Activated T-helper 17 cell treated with anti-CD3 and anti-CD28 coated beads, Interleukin-2, amount 50 U/mL, for 72 hours (primary cell): ENCODE measurements at places on chromosomes 11 and 22. TPM values are rescaled to one million over a fixed set of nuclear protein-coding genes. Genes with fewer than 3 reads are reported as not detected.

DNA sequence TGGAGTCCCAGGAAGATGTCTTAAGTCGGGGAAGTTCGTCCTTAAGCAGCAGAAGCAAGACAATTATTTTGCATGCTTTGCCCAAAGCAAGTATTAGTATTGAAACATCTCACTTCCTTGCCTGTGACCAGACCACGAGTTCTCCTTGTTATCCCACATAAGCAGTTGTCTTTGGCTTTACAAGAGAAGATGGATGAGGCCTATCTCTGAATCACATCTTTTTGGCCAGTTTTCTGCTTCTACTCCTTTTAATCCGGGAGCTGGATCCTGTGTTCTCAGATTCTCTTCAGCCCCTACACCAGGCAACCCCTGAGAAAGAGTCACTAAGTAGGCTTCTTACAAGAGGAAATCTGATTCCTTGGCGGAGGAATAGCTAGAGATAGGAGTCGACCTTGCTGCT, 2.1 kb downstream of the SYT9 start:
- no peak for ATAC-seq

DNA sequence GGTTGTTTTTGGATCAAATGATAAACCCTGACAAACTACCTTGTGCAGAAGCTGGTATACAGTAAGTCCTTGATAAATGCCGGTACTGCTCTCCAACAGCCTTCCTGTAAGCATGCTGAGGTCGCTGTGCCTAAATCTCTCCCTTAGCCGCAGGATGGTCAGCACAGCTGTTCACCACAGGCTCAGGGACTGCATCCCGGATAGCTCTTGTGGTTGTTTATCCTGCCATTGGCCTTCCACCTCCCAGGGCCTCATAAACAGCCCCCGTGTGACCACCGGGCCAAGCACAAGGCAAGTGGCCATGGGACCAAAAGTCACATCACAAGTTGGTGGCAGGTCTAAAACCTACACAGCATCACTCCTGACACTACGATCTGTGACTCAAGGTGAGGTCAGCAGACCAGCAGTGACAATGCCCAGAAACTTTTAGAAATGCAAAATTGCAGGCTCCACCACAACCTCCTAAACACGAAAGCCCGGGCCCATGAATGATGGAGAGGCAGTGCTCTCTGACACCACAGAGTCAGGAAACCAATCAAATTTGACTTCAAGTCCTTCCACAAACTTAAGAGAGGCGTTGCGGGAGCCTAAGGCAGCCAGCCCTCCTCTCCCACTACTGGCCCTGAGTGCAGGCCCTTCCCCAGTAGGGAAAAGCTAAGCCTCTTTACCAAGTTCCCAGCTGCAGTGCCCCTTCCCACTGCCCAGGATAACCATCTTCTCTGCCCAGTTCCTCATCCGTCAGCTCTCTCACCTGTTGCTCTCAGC, 3.9 kb downstream of the SPATA19 start:
- ATAC-seq = peak; percentile 64

GRCh38 chr11:131609337-131609736, 238.9 kb downstream of the NTM start:
- ATAC-seq = no peak

- ATAC-seq = no peak
Observed at GRCh38 chr11:96704847-96705246, 315.0 kb downstream of the JRKL start.

DNA sequence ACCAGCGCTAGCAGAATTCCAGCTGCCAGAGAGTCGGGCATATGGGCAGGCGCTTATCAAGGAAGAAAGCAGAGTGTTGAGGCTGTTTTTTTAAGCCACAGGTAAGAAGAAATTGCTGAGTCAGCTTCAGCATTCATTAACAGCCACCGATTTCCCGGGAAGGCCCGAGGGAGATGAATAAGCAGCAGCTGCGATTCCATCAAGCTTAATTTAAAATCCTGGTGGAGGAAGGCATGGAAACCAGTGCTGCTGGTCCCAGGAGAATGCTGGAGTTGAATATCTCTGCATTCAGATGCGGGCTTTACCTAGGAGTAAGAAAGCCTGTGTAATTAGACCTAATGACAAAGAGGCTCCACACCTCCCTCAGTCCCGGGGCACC, 168.8 kb downstream of the BRD1 start:
- ATAC-seq = no peak

DNA sequence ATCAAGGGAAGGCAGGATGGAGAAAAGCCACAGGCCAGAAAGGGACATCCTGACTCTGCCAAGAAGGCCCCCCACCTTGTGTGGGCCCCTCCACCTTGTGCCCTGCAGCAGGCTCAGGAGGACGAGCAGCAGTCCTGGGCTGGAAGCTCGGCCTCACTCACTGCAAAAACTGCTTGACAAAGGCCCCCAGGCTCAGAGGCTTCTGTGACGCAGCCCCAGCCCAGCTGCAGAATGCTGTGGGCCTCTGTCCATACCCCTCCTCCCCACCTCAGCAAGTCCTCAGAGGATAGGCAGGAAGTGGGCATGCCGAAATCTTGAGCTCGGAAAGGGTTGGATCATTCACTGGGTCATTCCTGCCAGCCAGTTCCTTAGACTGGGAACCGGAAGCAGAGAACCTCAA, 61.9 kb downstream of the NRXN2 start:
- no peak for ATAC-seq

CALCA gene
- not detected for total RNA-seq

CFAP300 gene
- total RNA-seq = not detected

IL10RA gene
- 63.0 TPM for total RNA-seq

DCHS1 gene
- 0.26 TPM for total RNA-seq
